ENCODE measurements at places on chromosomes 7 and 10.

- no peak for DNase-seq
These were observed 106.2 kb upstream of the RET start for GRCh38 chr10:42970451-42971250.

- no peak for DNase-seq
These were observed 321.4 kb upstream of the HGF start for GRCh38 chr7:82091126-82091684.

GRCh38 chr10:102997998-102998397 is 79.9 kb downstream of the CNNM2 start:
- DNase-seq, result no peak

GRCh38 chr7:126856691-126857291 is 395.9 kb downstream of the GRM8 start:
- DNase-seq, result no peak

DNA sequence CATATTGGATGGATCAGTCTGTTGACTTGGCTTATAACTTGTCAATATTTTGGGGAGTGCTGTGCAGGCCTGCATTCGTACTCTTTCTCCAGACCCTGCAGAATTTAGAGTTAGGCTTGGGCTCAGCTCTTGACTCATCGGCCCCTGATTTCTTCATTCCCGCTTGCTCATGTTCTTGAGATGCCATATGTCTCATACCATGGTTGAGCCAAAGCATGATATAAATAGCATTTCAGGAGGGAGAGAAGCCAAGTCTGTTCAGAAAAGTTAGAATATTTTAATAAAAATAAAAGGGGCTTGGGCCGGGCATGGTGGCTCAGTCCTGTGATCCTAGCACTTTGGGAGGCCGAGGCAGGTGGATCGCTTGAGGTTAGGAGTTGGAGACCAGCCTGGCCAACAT is 898.1 kb downstream of the TYW1 start:
- no peak for DNase-seq

- DNase-seq, result no peak
These were observed 353.2 kb downstream of the ADRA2A start for GRCh38 chr10:111430070-111430469.

DNA sequence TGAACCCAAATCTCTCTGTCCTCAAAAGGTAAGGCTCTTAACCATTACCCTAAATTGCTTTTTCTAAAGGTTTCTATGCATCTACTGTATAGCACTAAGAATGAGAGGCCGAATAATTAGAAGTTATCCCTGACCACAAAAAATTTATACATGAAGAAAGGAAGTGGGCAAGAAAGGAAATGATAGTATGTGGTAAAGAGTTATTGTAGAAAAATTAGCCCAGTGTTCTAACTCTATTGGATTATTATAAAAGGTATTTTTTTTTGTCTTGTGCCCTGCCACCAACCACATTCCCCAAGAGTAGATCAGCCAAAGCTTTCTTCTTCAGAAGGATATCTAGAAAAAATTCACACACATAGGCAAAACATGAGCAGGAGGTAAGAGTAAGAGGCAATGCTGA is 45.4 kb downstream of the DKK1 start:
- DNase-seq, result no peak

DNA sequence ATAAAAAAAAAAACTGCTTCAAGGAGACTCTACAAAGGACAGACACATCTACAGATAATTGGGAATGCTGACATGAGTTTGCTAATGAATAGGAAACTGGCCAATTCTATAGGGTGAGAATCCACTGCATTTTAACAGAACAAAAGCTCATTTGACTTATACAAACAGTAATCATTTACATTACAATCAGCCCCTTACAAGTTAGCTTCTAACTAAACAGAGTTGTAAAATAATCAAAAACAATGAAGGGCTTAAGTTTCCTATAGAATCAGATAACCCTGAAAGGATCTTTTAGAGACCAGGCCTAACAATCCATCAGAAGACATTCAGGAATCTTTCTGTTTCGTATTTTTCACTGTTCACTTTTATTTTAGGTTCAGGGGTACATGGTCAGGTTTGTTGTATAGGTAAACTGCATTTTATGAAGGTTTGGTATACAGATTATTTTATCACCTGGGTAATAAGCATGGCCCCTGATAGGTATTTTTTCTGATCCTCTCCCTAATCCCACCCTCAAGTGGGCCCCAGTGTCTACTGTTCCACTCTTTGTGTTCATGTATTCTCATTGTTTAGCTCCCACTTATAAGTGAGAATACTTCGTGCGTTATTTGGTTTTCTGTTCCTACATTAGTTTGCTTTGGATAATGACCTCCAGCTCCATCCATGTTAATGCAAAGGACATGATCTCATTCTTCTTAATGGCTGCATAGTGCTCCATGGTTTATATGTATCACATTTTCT is 131.3 kb upstream of the NOBOX start:
- no peak for DNase-seq

GRCh38 chr7:87475359-87476178 is at the start of gene ABCB4:
ABCB4 (minus strand) TSS chr7:87475680; CDS start chr7:87475465, 215 bp downstream.
- DNase-seq, result no peak

DNA sequence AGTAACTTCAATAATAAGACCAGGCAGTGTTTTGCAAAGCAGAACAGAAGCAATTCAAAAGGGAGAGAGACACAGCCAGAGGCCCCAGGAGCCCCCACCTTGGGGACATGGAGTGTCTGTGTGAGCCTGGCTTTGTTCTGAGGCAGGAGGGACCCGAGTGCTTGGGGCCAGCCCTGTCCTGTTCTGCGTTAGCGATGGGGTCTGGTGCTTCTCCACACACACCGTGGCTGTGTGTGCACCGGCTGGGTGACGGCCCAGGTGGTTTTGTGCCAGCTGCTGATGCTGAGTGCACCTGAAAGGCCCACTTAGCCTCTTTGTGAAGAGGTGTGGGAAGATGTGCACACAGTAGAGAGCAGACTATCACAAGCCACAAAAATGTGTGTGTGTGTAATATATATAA is 468.9 kb downstream of the DNAJB6 start:
- no peak for DNase-seq

DNA sequence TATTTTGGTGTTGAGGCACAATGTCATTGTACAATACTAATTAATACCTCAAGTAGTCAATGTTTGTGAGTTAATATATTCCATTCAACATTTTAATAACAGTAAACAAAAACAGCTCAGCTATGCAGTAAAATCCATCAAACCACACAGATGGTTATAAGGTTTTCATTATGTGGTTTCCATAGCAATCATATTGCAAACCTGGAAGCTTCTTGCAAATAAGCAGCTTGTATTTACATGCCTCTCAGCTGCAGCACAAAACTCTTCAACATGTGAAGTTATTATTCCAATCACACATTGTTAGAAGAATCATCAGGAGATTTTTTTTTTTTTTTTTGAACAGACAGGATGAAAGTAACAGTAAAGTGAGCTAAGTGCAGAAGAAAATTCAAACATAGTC is 170.2 kb downstream of the SKAP2 start:
- DNase-seq, result no peak

DNA sequence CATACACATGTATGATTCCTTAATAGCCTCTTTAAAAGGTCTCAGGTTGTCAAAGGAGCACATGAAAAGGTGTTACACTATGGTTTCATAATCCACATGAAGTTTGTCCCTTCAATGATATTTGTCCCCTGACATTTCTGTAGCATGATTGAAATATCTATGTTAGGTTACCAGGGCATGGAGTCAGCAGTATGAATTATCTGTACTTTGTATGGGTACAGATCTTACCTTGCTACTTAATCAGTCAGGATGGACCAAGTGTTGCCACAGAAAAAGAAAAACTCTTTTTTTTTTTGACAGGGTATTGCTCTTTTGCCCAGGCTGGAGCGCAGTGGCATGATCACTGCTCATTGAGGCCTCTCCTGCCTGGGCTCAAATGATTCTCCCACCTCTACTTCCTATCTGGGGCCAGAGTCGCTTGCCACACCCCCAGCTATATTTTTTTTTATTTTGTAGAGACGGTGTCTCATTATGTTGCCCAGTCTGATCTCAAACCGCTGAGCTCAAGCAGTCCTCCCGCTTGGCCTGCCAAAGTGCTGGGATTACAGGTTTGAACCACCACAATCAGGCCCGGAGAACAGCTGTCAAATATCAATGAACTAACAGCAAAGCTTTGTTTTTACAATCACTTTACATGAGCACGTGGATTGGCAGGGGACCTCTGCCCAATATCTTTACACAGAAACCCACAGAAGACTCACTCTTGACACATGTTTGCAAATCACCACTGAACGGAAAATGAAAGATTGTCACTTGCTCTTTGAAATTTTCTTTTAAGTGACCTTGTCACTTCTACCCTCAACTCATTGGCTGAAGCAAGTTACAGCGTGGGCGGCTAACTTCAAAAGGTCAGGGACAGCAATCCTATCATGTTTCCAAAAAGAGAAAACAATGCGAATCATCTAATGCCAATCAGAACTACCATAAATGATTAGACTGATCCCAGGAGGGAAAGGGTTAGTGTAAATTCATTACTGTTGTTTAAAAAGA is 140.2 kb downstream of the PRKG1 start:
- DNase-seq, result no peak

GRCh38 chr10:1673568-1674345 is 63.6 kb downstream of the ADARB2 start:
- DNase-seq, result no peak

- DNase-seq, result no peak
These were observed 32.8 kb downstream of the IL15RA start for GRCh38 chr10:5944389-5945189.

- no peak for DNase-seq
These were observed 41.6 kb upstream of the FAM20C start for GRCh38 chr7:150811-151221.

GRCh38 chr7:46742601-46743000 is 821.5 kb upstream of the IGFBP3 start:
- no peak for DNase-seq

DNA sequence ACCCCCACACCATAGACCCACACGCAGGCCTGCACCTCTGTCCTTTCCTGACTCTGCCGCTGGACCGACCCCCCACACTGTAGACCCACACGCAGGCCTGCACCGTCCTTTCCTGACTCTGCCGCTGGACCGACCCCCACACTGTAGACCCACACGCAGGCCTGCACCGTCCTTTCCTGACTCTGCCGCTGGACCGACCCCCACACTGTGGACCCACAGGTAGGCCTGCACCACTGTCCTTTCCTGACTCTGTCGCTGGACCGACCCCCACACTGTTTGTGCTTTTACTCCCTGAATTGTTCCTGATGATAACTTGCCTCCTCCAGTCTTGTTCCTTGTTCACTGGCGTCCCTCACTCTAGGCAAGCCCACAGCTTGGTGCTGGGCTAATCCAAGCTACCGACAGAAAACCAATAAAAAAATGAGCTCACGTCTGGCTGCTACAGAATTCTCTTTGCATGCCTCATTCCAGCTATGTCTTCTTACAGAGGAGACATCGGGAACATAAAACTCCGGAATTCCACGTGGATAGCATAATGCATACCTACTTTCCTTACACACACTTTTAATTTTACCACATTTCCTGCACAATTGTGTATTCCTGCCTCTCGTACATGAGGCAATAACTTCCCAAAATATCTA is 494.3 kb downstream of the PTPRN2 start:
- DNase-seq, result no peak

DNA sequence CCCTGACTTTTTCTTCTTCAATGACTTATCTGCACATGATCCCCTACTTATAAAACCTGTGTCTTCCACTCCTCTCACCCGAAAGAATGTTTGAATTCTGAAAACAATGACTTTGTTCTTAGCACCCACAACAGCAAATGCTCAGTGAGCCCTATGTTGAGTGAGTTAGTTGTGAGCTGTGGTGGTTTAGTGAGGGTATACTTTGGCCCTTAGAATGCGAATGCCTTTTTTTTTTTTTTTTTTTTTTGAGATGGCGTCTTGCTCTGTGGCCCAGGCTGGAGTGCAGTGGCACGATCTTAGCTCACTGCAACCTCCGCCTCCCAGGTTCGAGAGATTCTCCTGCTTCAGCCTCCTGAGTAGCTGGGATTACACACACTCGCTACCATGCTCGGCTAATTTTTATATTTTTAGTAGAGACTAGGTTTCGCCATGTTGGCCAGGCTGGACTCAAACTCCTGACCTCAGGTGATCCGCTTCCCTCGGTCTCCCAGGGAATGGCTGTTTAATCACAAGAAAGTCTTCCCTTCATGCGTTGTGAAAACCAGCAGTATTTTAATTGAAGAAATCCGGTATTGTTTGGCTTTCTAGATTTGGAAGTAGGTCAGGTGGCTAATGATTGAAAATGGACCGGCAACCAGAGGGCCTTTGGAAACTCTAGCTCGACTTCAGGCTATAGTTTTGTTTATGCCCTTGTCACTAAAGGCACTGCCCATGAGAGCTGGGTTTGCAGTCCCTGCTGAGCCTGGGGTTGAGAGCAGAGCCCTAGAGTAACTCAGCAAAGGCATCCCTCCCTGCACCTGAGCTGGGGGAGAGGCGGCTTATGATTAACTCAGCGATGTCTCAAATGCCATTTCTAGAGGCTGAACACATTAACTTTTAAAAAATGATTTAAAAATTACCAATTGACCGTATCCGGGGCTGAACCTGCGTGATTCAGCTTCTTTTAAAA is 41.3 kb downstream of the CUX1 start:
- DNase-seq, result no peak

GRCh38 chr10:127358337-127358736 is 161.9 kb upstream of the INSYN2A start:
- no peak for DNase-seq

- DNase-seq, result no peak
These were observed 95.1 kb upstream of the DIP2C start for GRCh38 chr10:784403-785088.

DNA sequence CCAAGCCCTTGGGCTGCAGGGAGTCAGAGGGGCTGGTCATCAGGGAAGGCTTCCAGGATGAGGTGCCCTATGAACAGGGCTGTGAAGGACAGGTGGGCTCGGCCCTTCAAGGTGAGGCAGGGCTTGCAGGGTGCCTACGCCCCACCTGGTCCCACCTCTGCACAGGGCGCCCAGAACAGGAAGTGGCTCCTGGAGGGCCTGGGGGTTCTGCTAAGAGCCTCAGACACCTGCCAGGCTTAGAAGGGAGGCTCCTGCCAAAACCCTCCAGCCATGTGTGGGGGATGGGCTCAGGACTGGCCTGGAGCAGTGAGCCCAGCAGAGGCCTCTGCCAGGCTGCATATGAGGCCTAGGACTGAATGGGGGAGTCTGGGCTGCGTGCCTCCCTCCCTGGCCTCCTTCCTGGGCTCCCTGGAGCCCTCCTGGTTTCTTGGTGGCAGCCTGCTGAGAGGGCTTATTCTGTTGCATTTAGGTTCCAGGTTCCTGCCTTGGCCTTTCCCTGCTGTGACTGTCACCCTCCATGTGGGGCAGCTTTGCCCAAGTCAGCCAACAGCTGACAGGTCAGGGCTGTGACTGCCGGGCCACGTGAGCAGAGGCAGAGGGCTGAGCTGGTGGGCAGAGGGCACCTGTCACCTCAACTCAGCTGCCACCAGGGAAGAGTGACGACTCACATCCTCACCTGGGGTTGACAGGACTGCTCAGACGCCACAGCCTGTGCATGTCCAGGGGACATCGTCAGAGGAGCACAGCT is 45.2 kb upstream of the MSMB start:
- no peak for DNase-seq

DNA sequence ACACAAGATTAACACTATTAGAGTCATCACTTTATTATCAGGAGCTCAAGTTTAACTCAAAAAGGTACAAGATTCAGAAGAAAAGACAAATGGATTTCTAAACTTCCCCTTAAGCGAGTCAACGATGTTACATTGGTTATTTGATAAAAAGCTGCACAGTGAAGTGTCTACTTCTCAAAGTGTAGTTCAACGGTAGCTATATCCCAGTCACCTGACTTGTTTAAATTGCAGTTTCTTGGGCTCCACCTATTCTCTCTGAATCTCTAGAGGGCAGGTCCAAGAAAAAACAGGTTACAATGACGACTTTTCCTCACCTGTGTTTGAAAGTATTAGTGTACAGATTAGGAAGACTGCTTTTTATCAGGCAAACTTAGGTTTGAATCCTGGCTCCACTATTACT is 16.6 kb downstream of the MINDY3 start:
- DNase-seq, result no peak
